ENCODE measurements at places on chromosomes 2 and 18.

DNA sequence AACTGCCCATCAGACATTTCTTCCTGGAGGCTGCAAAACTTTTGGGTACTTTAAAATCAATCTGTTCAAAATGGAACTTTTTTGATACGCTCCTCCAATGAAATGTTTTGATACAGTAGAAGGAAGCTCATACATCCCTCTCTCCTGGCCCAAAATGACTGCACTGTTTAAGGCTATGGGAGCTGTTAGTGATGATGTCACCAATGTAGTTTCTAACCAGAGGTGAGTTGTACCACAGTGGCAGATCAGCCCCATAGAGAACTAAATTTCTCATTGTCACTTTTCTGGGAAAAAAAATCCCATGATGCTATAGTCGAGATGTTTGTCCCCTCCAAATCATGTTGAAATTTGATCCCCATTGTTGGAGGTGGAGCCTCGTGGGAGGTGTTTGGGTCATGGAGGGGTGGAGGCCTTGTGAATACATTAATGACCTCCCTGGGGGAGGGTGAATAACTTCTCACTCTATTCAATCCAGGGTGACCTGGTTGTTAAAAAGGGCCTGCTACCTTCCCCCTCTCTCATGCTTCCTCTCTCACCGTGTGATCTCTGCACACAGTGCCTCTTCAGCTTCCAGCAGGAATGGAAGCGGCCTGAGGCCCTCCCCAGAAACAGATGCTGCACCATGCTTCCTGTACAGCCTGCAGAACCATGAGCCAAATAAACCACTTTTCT is 117.4 kb upstream of the NPAS2 start:
- DNase-seq: no peak

DNA sequence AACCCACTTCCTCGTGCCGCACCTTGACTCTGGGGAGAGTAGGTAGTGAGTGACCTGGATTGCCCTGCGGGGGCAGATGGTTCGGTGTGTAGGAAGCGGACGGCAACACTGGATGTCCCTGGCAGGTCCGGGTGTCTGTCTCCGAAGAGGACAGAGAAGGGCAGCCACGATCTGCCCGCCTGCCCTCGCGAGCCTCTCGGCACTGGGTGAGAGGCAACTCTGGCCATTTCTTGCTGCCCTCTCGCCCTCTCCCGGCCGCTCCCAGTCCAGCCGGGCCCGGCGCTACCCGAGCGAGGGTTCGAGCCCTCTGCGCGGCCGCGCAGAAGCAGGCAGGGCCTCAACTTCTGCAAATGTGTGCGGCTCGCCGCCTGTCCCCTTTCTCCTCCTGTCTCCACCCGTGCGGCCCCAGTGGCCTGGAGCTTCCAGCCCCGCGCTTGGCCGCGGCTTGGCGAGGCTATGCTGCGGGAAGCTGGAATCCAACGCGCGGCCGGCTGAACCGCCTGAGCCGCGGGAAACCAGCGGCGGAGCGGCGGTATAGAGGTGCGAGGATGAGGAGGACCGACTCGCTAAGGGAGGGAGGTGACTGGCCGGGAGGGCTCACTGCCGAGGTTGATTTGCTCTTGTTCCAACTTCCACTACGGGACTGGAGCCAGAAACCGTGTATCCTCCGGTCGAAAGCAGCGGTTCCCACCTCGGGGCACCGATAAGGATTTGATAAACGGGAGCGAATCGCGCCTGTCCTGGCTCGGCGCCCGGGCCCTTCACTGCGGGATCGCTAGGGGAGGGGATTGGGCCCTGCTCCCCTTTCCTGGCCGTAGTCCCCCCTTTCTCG is 1.5 kb downstream of the EPAS1 start:
- DNase-seq: peak; percentile 77

DNA sequence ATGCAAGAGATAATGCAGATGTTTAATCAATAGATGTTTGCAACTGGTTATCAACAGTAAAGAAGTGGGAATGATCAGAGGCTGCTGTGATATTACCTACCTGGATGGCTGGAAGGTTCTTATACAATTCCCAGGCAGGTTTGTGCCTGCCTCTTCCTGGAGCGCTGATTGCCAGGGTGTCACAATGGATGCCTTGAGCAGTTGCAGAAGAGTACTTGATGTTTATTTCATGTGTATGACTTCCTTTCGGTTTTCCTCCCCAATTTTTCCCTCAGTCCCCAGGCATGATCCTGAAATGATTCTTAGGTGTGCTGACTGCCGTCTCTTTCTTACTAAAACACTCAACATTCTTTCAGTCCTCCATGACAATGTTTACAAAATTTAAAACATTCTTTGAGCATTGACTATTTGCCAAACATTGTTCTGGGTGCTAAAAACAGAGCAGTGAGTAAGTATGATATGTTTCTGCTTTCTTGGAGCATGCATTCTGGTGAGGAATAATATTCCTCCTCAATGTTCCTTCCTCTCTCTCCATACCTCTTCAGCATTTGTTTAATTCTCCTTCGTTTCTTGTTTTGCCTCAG is 416.6 kb upstream of the TRIB2 start:
- DNase-seq: no peak

GRCh38 chr2:149928011-149928410 is 340.4 kb upstream of the MMADHC start:
- DNase-seq: no peak

GRCh38 chr2:197359859-197360258 is 49.3 kb upstream of the ANKRD44 start:
- DNase-seq: no peak

GRCh38 chr18:80218341-80219227 is 28.7 kb downstream of the PARD6G start:
- DNase-seq: no peak

- DNase-seq: no peak
Observed at GRCh38 chr18:13276530-13277520, 58.3 kb downstream of the LDLRAD4 start.

DNA sequence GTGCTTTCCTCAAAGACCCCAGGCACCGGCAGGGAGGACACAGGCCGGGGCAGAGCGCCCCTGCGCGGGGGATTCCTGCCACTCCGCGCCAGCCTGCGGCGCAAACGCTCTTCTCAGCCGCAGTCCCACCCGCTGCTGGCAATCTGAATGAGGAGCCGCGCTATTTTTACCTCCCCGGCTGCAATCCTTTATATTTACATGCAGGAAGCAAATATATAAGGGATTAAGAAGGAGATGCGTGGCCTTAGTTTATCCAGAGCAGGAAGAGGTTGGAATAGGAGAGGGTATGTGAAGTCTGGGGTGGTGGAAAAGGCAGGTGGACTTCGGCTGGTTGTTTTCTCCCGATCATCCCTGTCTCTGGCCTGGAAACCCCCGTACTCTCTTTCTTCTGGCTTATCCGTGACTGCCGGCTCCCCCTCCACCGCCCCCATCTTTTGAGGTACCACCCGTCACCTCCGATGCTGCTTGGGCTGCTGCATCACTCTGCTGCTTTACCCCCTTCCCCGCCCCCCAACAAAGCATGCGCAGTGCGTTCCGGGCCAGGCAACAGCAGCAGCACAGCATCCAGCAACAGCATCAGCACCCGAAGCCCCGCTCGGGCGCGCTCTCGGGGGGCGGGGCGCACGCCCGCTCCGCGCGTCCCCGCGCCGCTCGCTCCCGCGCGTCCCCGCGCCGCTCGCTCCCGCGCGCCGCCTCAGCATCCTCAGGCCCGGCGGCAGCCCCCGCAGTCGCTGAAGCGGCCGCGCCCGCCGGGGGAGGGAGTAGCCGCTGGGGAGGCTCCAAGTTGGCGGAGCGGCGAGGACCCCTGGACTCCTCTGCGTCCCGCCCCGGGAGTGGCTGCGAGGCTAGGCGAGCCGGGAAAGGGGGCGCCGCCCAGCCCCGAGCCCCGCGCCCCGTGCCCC is at the start of gene ADAM23:
TSS of gene ADAM23 (plus strand) at position 700 of the 902 bp plus-strand sequence. CDS start 335 bp downstream, outside the sequence.
- no peak for DNase-seq

DNA sequence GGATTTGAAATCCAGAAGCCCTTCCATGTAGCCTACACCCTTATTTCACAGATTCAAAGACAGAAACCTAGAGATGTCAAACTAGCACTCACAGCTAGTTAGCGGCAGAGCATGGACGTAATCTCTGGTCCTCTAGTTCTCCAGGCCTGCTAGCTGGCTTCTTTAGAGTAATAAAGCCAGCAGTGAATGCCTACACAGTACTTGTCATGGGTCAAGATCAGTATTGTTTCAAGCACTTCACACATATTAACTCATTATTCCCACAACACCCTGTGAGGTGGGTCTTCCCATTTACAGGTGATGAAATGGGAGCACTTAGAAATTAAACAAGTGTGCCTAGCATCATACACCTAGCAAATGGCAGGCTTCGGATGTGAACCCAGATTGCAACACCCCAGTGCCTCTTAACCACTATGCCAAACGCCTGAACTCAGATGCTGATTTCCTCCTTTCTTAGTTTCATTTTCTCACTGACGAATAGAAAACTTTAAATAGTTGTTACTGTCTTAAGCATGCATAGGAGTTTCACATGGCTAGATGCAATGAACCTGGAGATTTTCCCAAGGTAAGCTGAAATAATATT is 14.5 kb upstream of the ZBTB14 start:
- peak; percentile 75 for DNase-seq

- DNase-seq: no peak
Observed at GRCh38 chr18:44599412-44599811, 81.3 kb upstream of the SETBP1 start.

- DNase-seq: peak; percentile 11
Observed at GRCh38 chr2:207974216-207974605, 51.1 kb downstream of the PLEKHM3 start.

DNA sequence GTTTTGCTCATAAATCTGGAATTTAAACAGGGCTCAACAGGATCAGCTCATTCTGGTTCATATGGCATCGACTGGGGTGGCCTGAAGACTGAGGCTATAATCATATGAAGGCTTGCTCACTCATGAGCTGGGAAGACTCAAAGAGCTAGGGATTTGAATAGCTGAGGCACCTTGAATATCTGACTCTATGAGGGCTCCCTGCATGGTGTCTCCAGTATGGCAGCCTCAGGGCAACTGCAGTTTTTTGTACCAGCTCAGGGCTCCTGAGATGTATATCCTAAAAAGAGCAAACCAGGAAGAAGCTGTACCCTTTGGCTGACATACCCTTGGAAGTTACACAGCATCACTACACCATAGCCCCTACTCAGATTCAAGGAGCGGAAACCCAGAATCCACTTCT is 15.3 kb upstream of the GPR39 start:
- DNase-seq: no peak

DNA sequence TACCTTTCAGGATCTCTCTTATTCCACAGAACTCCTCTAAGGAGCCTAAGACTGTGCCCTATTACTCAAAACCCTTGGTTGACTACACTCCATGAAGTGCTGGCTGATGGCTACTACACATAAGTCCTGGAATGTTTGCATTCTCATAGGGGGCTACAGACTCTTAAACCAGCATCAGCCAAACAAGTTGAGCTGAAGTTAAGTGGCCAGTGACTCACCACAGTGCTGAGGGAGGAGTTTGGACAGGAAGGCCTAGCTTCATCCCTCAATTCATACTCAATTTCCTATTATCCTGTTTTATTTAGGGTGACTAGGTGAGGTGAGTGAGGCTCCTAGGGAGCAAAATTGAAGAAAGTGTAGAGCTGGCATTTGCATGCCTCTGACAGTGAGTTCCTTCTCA is 246.7 kb downstream of the SMAD2 start:
- no peak for DNase-seq

DNA sequence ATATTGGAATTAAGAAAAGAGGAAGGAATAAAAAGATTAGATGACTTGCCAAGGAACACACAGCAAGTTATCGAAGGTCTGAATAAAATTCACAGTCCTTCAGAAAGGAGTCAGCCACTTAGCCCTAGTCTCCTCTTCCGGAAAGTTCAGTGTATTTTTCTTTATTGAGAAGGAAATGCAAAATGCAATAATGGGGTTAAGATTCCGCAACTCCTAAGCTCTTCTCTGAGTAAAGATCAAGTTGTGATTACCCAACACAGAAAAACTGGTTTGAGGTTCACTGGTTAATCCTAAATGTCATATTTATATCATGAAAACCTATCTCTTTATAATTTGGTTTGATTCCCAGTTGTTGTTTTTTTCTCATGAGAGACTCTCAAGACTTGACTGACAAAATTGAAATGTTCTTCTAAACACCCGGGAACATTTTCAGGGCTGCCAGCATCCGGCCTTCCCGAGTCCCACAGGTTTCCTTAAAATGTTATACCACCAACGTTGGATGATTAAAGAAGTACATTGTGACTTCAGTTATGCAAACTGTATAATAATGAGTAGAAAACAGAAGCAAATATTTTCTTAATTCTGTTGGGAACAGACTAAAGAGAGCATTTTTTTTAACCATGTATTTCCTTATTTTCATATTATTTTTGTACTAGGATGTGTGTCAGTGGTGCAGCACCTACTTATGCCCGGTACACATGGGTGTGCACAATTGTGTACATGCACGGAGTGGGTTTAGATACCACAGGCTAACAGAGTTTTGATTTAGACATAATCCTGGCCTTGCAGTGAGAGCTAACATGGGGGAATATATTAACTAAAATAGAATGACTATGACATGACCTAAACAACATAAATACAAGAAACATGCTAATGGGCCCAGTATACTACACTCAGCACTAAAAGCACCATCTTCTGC is 100.2 kb downstream of the STK39 start:
- no peak for DNase-seq
